Right renal cortex interstitium (tissue), 3 donors: ENCODE measurements at places on chromosomes 4 and X.
A peak's percentile ranks its signal among the peaks of the same experiment; 100 is the strongest.

GRCh38 chr4:120130786-120131185 lies 64.1 kb upstream of the MAD2L1 start:
- DNase-seq, result no peak

GRCh38 chrX:107117993-107118321 lies 665 bp downstream of the RBM41 start:
- peak; percentile 9 for DNase-seq

DNA sequence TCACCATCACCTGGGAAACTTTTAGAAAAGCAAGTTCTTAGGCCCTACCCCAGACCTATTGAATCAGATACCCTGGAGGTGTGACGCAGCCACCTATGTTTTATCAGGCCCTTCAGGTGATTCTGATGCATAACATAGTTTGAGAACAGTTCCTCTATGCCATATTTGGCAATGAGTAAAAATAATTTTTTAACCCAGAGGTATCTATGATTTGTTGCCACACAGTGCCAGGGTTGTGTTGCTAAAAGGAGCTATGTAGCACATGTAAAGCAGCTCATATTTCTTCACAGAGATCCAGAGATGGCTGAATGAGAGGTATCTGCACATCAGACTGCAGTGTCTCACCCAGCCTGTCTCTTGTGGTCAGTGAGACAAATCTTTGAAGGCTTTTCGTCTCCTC lies 85.3 kb downstream of the PTPN13 start:
- DNase-seq, result no peak

GRCh38 chr4:2689825-2690700 lies 66.1 kb downstream of the TNIP2 start:
- no peak for DNase-seq

DNA sequence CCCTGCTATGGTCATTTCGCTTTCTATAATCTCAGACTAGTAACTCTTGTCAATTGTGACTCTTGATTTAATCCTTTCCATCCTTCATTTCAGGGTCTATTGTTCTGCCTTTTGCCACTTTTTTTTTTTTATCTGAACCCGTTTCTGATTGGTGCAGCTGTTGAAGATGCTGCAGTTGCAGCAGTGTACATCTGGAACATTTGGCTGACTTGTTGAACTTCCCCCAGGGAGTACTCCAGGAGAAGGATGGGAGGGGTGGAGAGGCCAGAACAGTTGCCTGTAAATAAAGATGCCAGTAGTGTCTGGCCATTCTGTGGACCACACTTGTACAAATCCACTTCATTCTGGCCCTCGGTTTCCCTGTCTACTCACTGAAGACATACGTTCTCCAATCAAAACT lies 1.0 kb upstream of the EDA start:
- no peak for DNase-seq
